ENCODE measurements at places on chromosomes 3 and 15. TPM values are rescaled to one million over a fixed set of nuclear protein-coding genes. Genes with fewer than 3 reads are reported as not detected.

DNA sequence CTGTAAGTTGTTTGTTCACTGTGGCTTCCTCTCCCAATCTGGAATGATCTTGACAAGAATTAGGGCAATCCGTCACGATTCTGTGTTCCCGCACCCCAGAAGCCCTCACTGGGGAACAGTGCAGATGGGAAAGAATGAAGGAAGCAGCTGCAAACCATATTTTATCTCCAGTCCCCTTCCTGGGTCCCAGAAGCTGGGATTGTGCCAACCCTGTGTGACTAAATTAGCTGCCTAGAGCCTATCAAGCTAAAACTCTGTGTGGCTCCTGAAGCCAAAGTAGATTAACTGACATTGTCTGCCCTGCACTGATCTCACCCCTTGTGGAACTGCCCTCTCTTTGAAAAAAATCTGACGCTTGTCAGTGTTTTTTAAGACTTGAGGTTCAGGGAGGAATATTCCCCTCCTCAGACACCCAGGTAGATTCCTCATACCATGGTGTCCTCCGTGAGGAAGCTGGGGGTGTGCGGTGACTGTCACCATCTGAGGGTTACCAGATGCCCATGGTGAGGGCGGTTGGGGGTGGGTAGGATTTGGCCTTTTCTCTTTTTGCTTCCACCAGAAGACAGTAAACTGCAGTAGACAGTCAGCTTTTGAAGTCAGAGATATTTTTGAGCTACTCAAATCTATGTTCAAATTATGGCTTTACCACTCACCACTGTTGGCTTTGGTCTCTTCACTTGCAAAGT is 358.3 kb upstream of the TPM1 start:
- DNase-seq: no peak

DNA sequence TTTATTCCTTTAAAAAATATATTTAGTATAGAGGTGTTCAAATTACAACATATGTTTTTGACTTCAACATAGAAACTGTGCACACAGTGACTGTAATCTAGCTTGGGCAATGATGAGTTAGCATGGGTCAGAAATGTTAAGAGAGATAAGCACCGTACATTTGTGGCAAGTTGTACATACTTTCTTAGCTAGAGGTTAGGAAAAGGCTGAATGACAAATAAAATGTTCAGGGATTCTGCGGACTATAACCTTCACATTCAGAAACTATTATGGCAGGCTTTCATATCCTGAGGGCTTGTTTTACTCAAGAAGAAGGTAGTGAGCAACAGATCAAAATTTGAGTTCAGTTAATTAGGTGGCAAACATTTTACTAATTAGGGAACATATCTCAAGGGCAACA is 379.7 kb upstream of the EPHA6 start:
- no peak for DNase-seq

DNA sequence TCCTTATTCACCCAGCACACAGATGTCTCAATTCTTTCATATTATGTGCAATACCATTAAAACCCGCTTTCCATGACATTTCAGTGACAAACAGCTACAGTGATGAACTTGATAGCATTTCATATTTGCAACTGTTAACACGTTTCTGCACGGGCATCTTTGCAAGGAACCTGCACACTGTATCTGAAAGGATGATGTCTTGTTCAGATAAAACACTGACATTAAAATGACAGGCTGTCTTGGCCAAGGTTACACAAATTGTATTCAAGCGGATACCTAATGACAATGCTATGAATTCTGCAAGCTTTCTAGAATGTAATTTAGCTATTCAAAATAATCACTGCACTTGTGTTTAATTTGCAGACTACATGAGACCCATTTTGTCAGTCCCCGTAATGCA is 529.2 kb downstream of the FOXP1 start:
- DNase-seq: no peak

GRCh38 chr3:134563601-134564000 is 77.7 kb downstream of the CEP63 start:
- no peak for DNase-seq

DNA sequence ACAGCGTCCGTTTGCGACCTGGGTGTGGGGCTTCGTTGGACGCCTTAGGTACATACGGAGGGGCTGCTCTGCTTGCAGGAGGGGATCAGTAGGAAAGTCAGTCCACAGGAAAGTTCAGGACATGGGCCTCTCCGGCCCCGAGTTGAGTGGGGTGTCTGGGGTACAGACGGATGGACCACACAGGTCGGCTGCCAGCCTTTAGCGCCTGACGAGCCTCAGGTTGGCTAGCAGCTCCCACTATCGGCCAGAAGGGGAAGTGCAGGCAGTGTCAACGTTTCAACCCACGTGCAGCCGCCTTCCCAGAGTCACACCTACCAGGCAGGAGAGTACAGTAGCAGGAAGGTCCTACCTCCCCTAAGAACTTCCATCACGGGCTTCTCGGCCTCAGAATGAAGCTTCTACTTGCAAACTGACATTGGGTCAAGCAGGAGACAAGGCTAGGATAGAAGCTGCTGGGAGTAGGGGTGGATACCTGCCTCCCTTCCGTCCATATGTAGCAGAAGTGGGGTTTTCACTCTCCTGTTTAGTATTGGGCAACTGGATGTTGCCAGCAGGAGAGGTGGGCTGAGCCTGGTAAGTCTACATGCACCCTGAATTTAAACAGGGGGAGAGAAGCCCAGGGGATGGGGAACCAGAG is 1.8 kb upstream of the SCN5A start:
- DNase-seq: peak; percentile 82

- no peak for DNase-seq
These were observed 144.3 kb downstream of the ALCAM start for GRCh38 chr3:105511031-105511430.

- peak; percentile 91 for DNase-seq
These were observed 8.4 kb downstream of the NBEAL2 start for GRCh38 chr3:46987743-46988401.

- DNase-seq: no peak
These were observed 69.4 kb upstream of the FOXP1 start for GRCh38 chr3:71652781-71653413.

GRCh38 chr3:47425383-47425778 is 44.6 kb downstream of the PTPN23 start:
- peak; percentile 49 for DNase-seq

GRCh38 chr3:123004201-123004918 is 23.2 kb downstream of the SEMA5B start:
- no peak for DNase-seq

TUSC7 gene
- not detected for total RNA-seq

UBE2Q2 gene
- 52.0 TPM for total RNA-seq

PIGZ gene
- 44.8 TPM for total RNA-seq

Data from Peyer's patch (tissue), 4 donors.